ENCODE measurements at places on chromosomes 12 and 14. TPM values are rescaled to one million over a fixed set of nuclear protein-coding genes. Genes with fewer than 3 reads are reported as not detected.
A peak's percentile ranks its signal among the peaks of the same experiment; 100 is the strongest.

GRCh38 chr12:70317781-70318180, 48.3 kb upstream of the KCNMB4 start:
- peaks cover 2% of the 10 kb centered on the region for H3K36me3 ChIP-seq
- no peak overlapping the region for H3K4me3 ChIP-seq
- peaks cover 8% of the 10 kb centered on the region for H3K4me1 ChIP-seq
- DNase-seq: no peak

Gene ACOT4
- total RNA-seq: 4.3 TPM

DNA sequence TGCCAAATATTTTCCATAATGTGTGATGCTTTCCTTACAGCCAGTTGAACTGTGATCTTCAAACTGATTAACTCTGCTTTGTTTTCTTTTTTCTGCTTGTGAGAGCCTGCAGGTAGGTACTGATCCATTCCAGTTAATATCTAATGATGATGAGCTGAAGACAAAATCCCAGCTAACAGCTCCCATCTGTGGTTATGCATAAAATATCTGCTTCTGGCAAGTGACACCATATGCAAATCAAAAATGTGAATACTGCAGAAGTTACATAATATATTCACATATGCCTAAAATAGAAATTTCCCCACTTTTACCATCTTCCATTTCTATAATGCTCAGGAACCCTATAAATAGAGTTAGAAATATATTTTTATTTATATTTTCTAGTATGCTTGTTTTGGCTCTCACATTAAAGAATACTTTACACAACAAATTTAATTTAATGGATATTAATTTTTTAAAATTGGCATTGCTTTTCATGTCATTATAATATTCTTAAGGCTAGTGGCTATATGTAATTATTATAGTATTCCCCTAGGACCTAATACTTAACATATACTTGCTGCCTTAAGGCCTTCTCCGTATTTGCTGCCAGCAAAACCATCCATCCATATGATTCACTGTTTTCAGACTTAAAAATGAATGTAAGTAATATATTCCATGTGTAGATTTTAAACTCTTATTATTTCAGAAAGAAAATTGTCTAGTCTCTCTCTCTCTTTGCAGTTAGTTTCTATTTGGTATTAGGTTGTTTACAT, 83.8 kb downstream of the CCER1 start:
- no peaks in the 10 kb centered on the region for H3K4me1 ChIP-seq
- no peak overlapping the region for H3K4me3 ChIP-seq
- no peaks in the 10 kb centered on the region for H3K27me3 ChIP-seq
- H3K27ac ChIP-seq: no peak overlapping the region
- no peaks in the 10 kb centered on the region for H3K36me3 ChIP-seq

Gene COX6A1
- 300 TPM for total RNA-seq

GRCh38 chr14:61766151-61766550, 3.9 kb downstream of the SNAPC1 start:
- H3K27me3 ChIP-seq: no peaks in the 10 kb centered on the region
- peaks cover 6% of the 10 kb centered on the region for H3K36me3 ChIP-seq
- peaks cover 48% of the 10 kb centered on the region for H3K4me1 ChIP-seq
- DNase-seq: no peak
- H3K4me3 ChIP-seq: peak overlapping the region; percentile 34

- H3K27ac ChIP-seq: no peak overlapping the region
- DNase-seq: no peak
- H3K4me1 ChIP-seq: peaks cover 4% of the 10 kb centered on the region
- H3K27me3 ChIP-seq: peaks cover 4% of the 10 kb centered on the region
- no peaks in the 10 kb centered on the region for H3K36me3 ChIP-seq
Observed at GRCh38 chr14:99175331-99176155, 96.5 kb downstream of the BCL11B start.

Gene DNAH10
- total RNA-seq: 0.95 TPM

DNA sequence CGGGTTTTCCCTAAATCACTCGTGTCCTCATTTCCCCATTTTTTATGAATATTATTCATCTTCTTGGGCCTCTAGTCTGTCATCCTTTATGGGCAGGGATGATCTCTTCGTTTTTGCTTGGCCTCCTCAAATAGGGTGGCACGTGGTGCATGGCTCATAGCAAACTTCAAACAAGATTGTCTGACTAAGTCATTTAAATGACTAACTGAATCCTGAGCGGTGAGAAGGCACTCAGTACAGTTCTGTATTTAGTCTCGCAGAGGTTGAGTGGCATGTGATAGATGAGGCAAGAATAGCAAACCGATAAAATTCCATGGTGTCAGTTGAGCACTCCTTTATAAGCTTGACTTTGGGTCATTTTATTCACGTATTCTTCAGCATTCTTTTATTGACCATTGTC, 5.7 kb upstream of the JDP2 start:
- no peaks in the 10 kb centered on the region for H3K36me3 ChIP-seq
- H3K27ac ChIP-seq: no peak overlapping the region
- DNase-seq: no peak

Gene PRKD1
- 11.1 TPM for total RNA-seq

DNA sequence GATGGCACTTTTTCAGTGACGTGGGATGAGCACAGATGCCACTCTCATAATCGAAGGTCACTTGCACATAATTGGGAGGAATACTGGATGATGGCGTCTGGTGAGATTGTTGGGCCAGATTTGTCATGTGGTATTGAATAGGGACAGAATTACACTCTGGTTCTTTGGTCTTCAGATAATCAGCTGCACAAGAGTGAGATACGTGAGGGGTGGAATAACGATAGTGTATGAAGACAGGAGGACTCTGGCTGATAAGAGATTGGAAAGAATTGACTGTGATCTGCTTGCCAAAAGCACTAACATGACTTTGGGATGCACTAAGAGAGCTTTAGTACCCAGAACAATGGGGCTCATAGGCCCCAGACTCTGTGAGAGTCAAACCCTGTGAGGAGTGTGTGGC, 7.0 kb upstream of the RABGGTA start:
- no peak overlapping the region for H3K27ac ChIP-seq
- DNase-seq: peak; percentile 1
- no peaks in the 10 kb centered on the region for H3K27me3 ChIP-seq
- peaks cover 2% of the 10 kb centered on the region for H3K4me1 ChIP-seq
- H3K36me3 ChIP-seq: no peaks in the 10 kb centered on the region
- no peak overlapping the region for H3K4me3 ChIP-seq

- peak overlapping the region; percentile 15 for H3K27ac ChIP-seq
- H3K4me1 ChIP-seq: peaks cover 29% of the 10 kb centered on the region
- no peaks in the 10 kb centered on the region for H3K27me3 ChIP-seq
- H3K36me3 ChIP-seq: peaks cover 4% of the 10 kb centered on the region
- no peak for DNase-seq
Observed at GRCh38 chr12:78060186-78060585, 229.5 kb downstream of the NAV3 start.

GRCh38 chr12:97714107-97714563, 251.5 kb downstream of the RMST start:
- no peak overlapping the region for H3K4me3 ChIP-seq
- no peak overlapping the region for H3K27ac ChIP-seq
- H3K36me3 ChIP-seq: no peaks in the 10 kb centered on the region

GRCh38 chr12:110199339-110200123, 75.4 kb downstream of the IFT81 start:
- H3K36me3 ChIP-seq: peaks cover 13% of the 10 kb centered on the region
- no peak for DNase-seq
- H3K27me3 ChIP-seq: no peaks in the 10 kb centered on the region
- H3K4me3 ChIP-seq: no peak overlapping the region

DNA sequence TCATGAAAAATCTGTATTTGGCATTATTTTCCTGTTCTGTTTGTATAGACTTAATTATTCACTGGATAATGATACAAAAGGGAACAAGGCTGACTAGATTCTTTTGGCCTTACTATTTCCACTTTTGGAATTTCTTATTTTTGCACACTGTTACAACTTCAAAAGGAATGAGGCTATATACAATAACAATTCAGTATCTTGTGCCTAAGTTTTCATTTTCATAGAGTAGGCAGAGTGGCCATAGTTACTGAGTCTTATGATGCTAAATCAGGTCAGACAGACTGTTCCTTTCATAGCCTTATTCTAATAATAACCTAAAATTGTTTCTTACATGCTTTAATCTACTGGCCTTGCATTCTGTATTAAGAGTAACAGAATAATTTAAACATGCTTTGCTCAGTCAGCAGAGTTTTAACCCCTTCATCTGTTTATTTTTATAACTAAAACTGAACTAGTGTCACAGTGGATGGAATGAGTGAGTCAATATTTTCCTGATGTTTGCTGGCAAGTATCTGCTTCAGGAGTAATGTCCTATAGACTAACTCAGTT, 10.5 kb downstream of the TTC8 start:
- DNase-seq: no peak
- H3K27ac ChIP-seq: peak overlapping the region; percentile 81
- H3K4me3 ChIP-seq: no peak overlapping the region
- H3K4me1 ChIP-seq: peaks cover 63% of the 10 kb centered on the region
- peaks cover 1% of the 10 kb centered on the region for H3K36me3 ChIP-seq

DNA sequence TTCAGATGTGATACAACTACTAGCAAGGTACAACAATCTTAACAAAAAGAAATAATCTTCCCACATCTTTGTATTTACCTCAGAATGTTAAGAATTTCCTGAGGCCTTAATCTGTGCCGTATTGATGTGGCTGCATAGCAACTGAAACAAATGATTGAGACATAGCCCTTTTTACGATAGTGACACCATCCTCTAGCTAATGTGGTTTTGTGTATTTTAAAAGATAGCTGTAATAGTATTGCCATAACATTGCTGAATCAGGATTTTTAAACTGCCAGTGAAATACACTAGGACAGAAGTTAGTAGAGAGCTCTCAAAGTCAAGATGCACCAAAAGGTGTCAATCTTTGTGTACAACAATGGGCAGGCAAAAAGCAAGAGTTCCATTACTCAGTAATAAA, 11.9 kb downstream of the NPAS3 start:
- no peak overlapping the region for H3K27ac ChIP-seq
- H3K4me3 ChIP-seq: no peak overlapping the region
- H3K36me3 ChIP-seq: no peaks in the 10 kb centered on the region
- H3K27me3 ChIP-seq: no peaks in the 10 kb centered on the region
- DNase-seq: no peak

DNA sequence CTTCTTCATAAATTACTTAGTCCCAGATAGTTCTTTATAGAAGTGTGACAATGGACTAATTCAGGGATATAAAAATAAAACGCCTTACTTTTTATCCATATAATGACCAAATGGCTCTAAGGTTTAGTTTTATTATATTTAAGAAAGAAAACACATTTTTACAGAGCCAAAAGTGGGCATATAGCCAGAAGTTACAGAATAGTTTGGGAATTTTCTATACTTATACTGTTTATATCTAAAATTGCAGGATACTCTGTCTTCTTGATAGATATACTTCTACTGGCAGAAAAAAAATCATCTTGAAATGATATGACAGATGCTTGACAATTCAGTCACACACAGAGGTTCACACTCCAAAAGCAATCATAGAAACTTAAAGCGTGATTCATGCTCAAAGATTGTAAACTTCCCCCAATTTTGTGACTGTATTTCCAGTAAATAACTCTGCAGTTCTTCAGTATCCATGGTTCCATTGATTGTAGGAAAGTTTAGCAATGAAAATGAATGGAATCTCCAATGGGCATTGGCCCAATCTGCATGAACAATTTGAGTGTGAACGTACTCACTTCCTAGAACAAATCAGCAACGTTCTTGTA, 307.8 kb downstream of the NOVA1 start:
- no peaks in the 10 kb centered on the region for H3K36me3 ChIP-seq
- H3K4me1 ChIP-seq: no peaks in the 10 kb centered on the region
- no peak overlapping the region for H3K4me3 ChIP-seq
- H3K27me3 ChIP-seq: no peaks in the 10 kb centered on the region
- H3K27ac ChIP-seq: no peak overlapping the region

- DNase-seq: no peak
- peaks cover 9% of the 10 kb centered on the region for H3K27me3 ChIP-seq
- H3K36me3 ChIP-seq: no peaks in the 10 kb centered on the region
- no peak overlapping the region for H3K4me3 ChIP-seq
- H3K27ac ChIP-seq: no peak overlapping the region
Observed at GRCh38 chr12:84585776-84586395, 326.7 kb downstream of the SLC6A15 start.

DNA sequence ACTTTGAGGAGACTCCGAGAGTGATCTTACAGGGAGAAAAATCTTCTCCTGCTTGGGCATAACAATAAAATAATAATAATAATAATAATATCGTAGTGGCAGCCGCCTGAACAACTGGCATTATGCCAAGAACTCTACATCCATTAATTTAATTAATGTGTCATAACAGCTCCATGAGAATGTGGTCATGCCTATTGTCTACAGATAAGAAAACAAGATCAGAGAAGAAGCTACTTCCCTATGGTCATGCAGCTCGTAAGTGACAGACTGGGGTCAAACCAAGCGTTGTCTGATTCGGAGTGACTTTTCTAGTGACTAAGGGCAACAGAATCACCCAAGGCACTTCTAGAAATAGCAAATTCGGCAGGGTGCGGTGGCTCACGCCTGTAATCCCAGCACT, 11.7 kb downstream of the PROX2 start:
- H3K4me3 ChIP-seq: no peak overlapping the region
- H3K27ac ChIP-seq: no peak overlapping the region
- H3K36me3 ChIP-seq: no peaks in the 10 kb centered on the region
- H3K4me1 ChIP-seq: peaks cover 16% of the 10 kb centered on the region

DNA sequence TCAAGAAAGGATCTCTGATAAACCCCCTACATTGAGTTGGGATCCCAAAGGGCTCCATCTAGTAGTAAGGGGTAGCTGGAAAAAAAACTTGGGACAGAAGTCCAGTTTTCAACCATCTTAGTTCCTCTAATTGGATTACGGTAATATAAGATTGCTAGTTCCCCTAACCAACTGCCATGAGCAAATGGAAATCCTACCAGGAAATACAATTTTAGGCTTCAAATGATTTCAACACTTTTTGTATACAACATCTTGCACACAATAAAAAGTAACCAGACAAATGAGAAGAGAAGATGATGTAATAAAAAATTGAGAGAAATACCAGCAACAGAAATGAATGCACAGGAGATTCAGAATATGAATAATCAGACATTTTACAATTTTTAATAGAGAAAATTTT, 73.0 kb downstream of the TSHR start:
- H3K27ac ChIP-seq: no peak overlapping the region
- H3K36me3 ChIP-seq: peaks cover 1% of the 10 kb centered on the region
- no peak overlapping the region for H3K4me3 ChIP-seq

DNA sequence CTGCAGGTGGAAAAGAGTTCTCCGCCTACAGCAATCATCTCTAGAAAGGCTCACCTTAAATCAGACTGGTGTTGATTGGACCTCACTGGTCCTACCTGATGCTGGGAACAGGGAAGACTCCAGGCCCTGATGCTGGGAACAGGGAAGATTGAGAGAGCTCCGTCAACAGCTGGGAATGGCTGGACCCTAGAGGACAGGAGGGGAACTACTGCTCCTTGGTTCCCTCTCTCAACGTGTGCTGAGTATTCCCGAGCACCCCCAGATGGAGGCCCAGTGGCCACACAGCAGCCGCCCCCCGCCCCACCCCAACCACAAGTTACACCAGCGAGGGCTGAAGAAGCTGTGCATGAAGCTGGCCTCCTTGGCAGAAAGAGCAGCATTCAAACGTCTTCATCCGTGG, 240.3 kb downstream of the SLC15A4 start:
- no peaks in the 10 kb centered on the region for H3K36me3 ChIP-seq
- no peak overlapping the region for H3K27ac ChIP-seq
- no peak for DNase-seq
- H3K27me3 ChIP-seq: no peaks in the 10 kb centered on the region
- no peak overlapping the region for H3K4me3 ChIP-seq
- no peaks in the 10 kb centered on the region for H3K4me1 ChIP-seq

Gene ANAPC7
- total RNA-seq: 50.3 TPM

Gene TCL1B
- not detected for total RNA-seq

Gene MIPOL1
- 9.8 TPM for total RNA-seq

- peaks cover 4% of the 10 kb centered on the region for H3K27me3 ChIP-seq
- H3K27ac ChIP-seq: no peak overlapping the region
- no peaks in the 10 kb centered on the region for H3K4me1 ChIP-seq
- DNase-seq: no peak
Observed at GRCh38 chr14:96629558-96630222, 127.5 kb downstream of the PAPOLA start.
